ENCODE measurements at places on chromosomes 12 and 14. TPM values are rescaled to one million over a fixed set of nuclear protein-coding genes. Genes with fewer than 3 reads are reported as not detected.

TAS2R8 gene
- total RNA-seq = not detected

ACSM4 gene
- total RNA-seq = not detected

C12orf56 gene
- 0.29 TPM for total RNA-seq

CD163L1 gene
- total RNA-seq = 1.7 TPM

TMPRSS12 gene
- total RNA-seq = not detected

GRCh38 chr12:113625499-113625898 lies 153.8 kb upstream of the LHX5 start:
- no peak for DNase-seq

DNA sequence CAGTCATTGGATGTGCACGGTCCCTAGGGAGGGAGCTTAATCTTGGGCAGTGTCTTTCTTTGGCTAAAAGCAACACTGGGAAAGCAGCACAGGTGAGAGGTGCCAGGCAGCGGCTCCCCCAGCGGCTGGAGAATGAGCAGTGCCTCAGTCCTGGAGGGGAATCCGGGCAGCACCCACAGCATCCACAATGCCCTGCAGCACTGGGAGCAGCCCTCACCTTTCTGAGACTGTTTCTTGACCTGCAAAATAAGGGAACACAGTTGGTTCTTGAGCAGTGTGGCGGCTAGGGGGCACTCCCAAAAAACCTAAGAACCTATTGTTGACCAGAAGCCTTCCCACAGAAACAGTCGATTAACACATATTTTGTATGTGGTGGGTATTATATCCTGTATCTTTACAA lies 75.8 kb downstream of the SINHCAF start:
- DNase-seq = no peak

DNA sequence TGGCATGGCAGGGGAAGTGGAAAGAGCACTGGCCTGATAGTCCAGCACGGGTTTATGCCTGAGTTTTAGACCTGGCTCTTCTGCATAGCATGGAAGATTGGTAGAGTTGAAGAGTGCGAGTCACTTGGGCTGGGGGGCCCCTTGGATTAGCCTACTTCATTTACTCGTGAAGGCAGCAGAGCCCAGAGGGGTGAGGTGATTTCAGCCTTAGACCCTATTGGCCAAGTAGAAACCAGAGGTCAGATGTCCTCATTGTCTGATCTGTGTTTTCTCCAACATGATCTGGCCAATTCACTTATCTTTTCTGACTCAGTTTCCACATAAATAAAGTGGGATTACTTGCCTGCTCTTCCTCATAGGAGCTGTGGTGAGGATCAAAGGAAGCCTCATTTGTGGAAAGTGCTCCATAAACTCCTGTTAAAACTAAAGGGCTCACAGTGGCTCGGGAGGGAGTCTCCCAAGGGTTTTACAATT lies 1.9 kb downstream of the PLEKHG3 start:
- DNase-seq = no peak

- DNase-seq = no peak
Observed at GRCh38 chr14:99720941-99721791, 37.1 kb downstream of the CYP46A1 start.

GRCh38 chr12:83676781-83677295 lies 990.1 kb downstream of the TMTC2 start:
- DNase-seq = no peak

- DNase-seq = no peak
Observed at GRCh38 chr12:57552306-57552651, 2.4 kb downstream of the KIF5A start.

All from epithelial cell of proximal tubule (primary cell).